ENCODE measurements at places on chromosomes 2 and 18. TPM values are rescaled to one million over a fixed set of nuclear protein-coding genes. Genes with fewer than 3 reads are reported as not detected.

CPO gene
- total RNA-seq: not detected

GRCh38 chr2:152247337-152247695 lies 71.8 kb upstream of the STAM2 start:
- no peaks in the 10 kb centered on the region for H3K36me3 ChIP-seq
- H3K4me3 ChIP-seq: no peak overlapping the region
- DNase-seq: no peak
- H3K4me1 ChIP-seq: peaks cover 5% of the 10 kb centered on the region
- H3K27me3 ChIP-seq: no peaks in the 10 kb centered on the region
- H3K27ac ChIP-seq: no peak overlapping the region

DNA sequence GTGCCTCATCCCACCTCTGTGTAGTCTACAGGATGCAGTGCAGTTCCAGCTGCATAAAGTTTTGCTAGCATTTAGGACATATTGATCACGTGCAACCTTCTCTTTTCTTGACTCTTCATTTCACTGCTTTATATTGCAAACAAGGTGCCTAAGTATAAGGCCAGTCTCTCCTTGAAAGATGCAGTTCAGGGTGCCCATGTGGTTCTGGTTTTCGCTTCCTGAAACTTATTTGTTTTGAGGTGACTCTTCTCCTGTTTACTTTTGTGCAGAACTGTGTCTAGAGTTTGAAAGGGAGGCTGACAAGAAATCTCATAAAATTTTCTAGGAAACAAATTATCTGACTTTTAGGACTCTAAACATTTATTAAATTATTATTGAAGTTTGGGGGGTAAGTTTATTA lies 189.9 kb downstream of the UBE2E3 start:
- H3K36me3 ChIP-seq: no peaks in the 10 kb centered on the region
- H3K27ac ChIP-seq: peak overlapping the region; percentile 46
- no peaks in the 10 kb centered on the region for H3K4me1 ChIP-seq
- DNase-seq: no peak

COL3A1 gene
- 66.3 TPM for total RNA-seq

DNA sequence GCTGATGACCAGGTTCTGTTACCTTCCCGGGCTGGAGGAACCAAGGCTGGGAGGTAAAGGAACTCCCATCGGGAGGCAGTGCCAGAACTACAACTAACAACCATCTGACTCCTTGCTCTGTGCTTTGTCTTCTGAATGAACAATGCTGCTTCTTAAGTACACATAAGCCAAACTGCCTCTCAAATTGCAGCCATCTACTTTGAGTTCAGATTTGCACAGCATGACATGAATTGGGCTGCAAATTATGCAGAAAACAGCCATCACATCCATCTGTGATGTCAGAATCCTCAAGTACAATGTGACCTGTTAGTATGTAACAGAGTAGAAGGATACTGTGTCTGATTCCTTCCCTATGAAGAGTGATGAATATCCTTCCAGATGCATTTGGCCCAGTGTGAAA lies 290.6 kb downstream of the ZNF521 start:
- no peaks in the 10 kb centered on the region for H3K4me1 ChIP-seq
- DNase-seq: no peak
- no peak overlapping the region for H3K27ac ChIP-seq
- H3K4me3 ChIP-seq: no peak overlapping the region

GRCh38 chr2:102142829-102143449 lies 393 bp downstream of the IL1R1 start:
- H3K4me1 ChIP-seq: peaks cover 7% of the 10 kb centered on the region
- DNase-seq: peak; percentile 27
- H3K27ac ChIP-seq: peak overlapping the region; percentile 88
- no peaks in the 10 kb centered on the region for H3K36me3 ChIP-seq
- peak overlapping the region; percentile 71 for H3K4me3 ChIP-seq

DNA sequence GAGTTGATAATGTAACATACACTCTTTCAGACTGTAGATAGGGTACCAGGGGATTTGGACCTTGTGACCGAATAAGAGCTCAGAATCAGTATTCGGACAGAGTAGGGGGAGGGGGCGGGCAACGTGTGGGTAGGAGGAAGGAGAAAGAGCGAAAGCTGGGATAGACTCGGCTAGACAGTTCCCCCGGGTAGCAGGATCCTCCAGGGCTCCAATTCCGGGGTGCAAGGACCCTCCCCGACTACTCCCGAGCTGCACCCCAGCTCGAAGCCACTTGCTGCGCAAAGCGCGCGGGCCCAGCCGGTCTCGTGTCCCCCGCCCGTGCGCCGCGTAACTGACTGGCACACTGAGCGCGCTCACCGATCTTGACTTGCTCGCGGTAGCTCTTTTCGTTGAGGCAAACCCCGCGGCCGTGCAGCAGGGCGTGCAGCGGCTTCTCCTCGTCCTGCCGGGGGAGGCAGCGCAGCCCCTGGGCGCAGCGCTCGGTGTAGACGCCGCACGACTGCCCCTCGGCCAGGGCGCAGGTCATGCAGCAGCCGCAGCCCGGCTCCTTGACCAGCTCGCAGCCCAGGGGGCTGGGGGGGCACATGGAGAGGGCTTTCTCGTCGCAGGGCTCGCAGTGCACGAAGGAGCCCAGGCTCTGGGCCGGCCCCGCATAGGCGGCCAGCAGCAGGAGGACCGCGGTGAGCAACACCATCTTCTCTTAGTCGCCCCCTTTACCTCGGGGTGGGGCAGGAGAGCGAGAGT lies 1.1 kb downstream of the IGFBP5 start:
- peak overlapping the region; percentile 64 for H3K27ac ChIP-seq
- DNase-seq: peak; percentile 67
- H3K4me3 ChIP-seq: peak overlapping the region; percentile 74
